ENCODE measurements at places on chromosomes 16 and 17.

GRCh38 chr17:12127177-12127576, 106.5 kb downstream of the MAP2K4 start:
- no peak for DNase-seq

- DNase-seq = peak; percentile 97
Measured at GRCh38 chr16:86566601-86566965, at the start of gene FOXC2. FOXC2 (plus strand) TSS chr16:86566829; CDS start chr16:86567336, 507 bp downstream.

DNA sequence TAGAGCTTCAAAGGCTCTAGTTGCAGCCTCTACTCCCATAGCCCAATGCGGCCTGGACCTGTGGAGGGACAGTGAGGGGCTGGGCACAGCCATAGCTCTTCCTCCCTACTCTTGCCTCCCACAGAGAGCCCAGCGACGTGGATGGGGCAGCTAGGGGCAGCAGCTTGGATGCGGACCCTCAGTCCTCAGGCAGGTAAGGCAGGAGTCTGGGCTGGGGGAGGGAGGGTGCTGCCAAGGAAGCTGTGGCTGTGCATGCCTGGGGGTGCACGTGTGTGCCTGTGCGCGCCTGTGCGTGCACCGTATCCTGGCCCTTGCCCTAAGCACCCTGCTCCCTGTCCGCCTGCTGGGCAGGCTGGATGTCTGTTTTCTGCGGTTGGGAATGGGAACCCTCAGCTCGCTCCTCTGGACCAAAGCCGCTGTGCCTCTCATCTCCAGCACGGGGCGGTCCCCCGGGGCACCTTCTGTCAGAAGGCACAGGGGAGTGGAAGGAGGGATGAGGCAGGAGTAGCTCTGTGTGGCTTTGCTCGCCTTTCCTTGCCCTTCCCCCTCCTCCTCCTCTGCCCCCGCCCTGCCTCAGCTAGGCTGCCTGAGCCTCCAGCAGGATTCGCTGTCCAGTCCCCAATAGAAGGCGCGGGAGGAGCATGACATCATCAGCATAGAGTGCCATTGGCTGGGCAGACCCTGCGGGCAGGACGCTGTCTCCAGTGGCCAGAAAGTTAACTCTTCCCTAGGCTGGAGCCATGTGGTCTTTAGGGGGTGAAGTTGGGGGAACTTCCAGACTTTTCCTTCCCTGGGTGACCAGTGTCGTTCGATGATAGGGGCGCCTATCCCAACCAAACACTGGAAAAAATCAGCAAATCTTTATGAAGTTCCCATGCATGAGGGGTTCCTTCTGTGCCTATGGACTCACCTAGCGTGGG, 797 bp downstream of the PRCD start:
- peak; percentile 94 for DNase-seq

- DNase-seq = no peak
Measured at GRCh38 chr16:1194665-1195392, 30.2 kb downstream of the TPSG1 start.

DNA sequence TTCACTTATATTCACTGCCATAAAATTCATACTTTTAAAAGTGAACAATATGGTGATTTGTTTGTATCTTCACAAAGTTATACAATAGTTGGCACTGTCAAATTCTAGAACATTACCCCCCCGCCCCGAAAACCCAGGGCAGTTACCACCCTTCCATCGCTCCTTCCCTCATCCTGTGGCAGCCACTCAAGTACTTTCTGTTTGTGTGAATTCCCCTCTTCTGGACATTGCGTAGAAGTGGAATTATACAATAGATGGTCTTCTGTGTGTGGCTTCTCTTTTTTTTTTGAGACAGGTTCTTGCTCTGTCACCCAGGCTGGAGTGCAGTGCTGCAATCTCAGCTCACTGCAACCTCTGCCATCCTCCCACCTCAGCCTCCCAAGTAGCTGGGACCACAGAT, 58.6 kb downstream of the SPECC1 start:
- DNase-seq = no peak

DNA sequence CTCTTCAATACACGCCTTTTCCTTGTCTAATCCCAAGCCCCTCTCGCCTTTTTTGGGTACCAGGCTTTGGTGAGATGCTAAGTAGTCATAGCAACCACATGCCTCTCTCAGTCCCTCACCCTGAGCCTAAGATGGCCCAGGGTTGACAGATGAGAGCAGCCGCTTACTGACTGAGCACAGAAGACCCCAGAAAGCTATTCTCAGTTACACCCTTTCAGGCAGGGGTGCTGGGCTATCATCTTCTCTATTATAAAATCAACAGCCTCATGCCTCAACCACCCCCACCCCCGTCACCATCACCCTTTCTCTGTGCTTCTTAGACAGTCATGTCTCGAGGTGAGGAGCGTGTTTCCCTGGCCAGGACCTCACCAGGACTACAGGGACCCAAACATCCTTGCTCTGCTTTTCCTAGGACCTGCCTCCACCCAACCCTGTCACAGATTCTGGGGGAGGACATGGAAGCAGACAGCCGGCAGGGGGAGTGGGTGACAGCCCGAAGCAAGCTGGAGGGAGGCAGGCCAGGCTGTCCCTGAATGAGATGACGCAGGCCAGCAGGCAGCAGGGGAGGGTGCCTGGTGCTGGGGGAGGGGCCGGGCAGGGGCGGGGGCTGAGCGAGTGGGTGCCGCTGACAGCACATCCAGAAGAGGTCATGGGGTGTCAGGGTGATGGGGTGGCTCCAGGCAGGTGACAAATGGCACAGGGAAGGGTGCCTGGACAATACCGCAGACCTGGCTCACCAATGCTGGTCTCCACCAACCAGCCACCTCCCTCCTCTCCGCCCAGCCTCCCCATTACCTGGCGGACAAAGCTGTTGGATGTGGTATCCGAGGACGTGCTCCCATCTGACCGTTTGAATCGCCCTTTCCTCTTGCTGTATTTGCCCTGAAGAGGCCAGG, 3.1 kb downstream of the CACNB1 start:
- peak; percentile 69 for DNase-seq

DNA sequence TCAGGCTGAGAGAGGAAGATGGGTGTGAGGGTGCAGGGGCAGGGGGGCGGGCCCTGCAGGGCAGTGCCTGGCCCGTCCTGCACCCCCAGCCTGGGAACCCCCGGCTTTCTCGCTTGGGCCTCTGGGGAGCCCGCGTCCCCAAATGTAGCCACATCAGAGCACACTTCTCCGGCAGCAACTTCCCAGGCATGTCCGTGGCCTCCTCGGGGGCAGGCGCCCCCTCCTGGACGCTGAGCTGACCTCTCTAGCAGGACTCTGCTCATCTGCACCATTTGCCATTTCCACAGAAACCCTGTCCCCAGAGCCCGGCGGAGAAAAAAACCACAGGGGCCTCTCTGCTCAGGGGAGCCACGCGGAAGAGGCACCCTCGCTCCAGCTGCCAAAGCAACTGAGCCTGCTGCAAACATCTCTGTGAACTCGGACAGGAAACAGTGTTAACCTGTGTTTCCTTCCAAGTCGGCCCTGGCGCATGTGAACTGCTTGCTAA, 63.4 kb downstream of the KLHDC4 start:
- peak; percentile 58 for DNase-seq

DNA sequence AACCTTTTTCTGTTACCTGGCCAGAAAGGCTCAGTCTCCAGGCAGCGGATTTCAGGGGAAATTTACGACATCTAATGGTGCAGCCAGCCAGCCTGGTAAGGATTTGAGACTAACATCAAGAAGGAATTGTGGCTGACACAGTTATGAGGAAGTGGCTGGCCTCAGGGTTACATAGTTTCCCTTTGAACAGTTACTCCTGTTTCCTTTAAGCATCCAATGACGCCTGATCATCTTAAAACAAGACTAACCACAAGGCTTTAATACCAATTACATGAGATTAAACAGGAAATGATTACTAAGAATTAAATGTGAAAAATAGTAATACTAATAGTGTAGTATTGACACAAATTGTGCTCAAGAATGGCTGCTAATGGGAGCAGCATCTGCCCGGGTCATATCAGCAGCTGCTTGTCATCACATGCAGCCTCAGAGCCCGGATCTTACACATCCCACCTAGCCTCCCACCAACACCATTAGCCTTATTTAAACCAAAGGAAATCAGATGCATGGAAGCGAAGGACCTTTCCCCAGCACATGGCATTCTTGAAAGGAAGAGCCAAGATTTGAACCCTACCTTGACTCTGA, 431.8 kb downstream of the PMP22 start:
- DNase-seq = peak; percentile 75

GRCh38 chr17:34254651-34255380, at the start of gene CCL2:
CCL2 (plus strand) TSS chr17:34255285; CDS start chr17:34255350, 65 bp downstream.
- peak; percentile 90 for DNase-seq

GRCh38 chr17:74249590-74250270, 24.3 kb upstream of the DNAI2 start:
- DNase-seq = no peak

DNA sequence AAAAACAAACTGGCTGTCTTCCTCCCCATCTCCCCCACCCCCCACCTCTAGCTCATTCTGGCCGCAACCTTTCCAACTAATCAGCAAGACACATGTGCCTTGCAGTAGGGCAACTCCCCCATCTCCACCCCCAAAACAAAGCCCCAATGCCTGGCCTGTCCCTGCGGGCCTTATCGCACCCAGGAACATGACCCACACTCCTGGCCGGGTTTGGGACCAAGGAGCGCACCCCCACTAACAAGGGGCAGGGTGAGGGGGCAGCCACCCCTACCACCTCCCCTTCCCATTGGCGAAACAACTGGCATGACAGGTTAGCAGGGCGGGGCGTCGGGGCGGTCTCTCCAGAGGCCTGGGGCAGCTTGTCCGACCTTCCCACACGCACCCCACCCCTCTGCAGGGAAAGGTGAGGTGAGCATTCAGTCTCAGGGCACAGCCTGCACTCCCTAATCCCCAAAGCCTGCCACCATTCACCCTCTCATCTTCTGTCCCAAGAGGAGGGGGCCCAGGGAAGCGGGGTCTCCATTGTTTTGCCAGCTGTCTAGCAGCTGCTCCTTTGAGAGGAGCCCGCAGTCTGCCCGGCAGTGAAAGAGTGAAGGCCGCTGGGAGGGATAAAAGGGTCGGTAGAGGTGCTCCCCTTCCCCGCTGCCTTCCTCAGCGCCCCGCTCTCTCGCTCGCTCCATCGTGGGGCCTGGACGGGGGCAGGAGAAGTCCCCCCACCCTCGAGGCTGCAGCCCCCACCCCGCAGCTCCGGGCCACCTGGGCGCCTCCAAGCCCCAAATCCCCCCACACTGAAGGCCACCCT, 765 bp downstream of the MYO18A start:
- DNase-seq = no peak

DNA sequence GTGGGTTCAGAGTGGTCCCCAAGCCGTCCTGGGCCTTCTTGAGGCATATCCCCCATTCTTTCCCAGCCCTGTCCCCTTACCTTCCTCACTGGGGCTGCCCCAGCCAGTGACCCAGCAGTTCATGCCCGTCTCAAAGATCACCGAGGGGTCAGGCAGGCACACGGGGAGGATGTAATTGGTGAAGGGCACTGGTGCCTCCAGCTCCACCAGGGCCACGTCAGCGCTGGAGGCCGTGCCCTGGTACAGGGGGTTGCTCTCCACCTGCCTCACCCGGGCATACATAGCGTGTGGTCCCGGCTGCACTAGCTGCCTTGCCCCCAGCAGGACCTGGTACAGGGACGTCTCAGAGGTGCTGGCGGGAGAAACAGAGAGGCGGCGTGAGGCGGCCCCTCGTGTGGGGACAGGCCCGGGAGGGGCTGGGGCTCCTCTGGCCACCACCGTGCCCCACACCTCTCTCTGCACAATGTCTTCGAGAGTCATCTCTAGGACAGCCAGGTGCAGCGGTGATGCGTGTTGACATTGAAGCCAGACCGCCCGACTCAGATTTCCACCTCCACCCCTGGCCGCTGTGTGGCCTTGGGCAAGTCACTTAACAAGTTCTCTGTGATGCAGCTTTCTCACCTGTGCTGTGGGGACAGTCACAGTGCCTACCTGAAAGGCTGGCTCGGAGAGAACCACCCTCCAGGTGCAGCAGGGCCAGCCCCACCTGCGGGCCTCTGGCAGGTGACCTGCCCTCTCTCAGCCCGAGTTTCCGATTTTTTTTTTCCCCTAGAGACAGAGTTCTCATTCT, 5.8 kb downstream of the PRSS27 start:
- DNase-seq = no peak

GRCh38 chr17:69375229-69375628, 39.3 kb upstream of the MAP2K6 start:
- no peak for DNase-seq

DNA sequence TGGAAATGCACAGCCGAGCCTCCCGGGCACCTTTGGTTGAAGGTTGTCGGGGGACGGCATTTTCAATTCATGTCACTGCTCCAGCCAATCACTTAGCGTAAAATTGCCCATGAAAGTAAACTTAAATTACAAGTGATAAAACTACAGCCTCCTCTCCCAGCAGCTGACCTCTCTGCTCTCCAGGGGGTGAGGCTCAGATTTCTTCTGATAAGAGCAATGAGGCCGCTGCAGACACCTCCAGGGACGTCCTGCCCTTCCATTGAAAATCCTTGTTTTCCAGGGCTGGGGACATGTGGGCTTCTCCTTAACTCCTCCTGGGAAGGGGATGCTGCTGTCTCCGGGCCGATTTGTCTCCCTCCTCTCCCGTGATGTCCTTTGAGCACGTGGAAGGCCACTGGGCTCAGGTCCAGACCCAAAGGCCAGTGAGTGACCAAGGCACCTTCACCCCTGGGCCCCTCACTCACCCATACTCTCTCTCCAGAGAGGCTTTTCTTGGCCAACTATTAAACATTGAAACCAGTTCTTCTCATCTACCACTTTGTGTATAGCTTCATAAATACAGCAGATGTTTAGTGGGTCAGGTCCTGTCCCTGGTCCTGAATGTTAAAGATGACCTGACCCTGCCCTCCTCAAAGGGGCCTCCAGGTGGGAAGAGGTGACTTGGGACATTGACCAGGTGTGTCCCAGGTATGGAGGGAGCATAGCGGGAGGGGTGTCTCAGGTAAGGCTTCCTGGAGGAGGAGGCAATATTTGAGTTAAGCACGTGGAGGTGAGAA, 52.3 kb downstream of the MGAT5B start:
- no peak for DNase-seq

DNA sequence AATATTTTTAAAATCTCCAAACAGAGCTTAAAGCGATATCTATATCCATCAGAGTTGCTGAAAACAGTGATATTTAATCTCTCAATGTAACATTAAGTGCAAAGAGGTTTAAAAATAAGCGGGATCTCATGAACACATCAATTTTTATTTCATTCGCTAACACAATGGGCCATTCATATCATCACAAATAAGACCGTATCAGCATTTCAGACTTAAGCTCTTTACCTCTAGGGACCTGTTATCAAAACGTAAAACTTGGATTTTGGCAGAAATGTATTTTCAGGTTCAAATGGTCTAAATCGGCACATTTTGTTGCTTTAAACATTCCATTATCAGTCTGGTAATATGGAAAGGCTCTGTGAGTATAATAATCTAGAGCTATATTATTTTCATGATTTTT, 77.9 kb downstream of the TOX3 start:
- no peak for DNase-seq

GRCh38 chr16:52460639-52461178, 86.2 kb downstream of the TOX3 start:
- DNase-seq = no peak

GRCh38 chr16:10889855-10890254, 12.9 kb downstream of the CIITA start:
- no peak for DNase-seq

DNA sequence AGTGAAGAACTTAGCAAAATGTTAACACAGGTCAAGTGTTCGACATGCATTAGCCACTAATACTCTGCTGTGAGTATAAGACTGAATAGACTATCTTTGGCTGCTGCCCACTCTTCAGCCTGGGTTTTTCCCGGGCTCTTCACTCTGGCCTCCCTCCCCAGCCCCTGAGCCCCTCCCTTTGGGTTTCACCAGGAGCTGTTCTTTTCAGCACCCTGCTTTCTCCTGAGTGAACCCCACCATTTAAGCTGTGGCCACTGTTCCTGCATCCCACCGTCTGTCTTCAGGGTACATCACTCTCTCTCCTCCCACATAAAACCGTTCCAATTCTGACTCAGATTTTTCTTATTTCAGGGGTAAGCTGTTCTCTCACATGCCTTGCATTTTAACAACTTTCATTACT, 92.0 kb upstream of the ASIC2 start:
- DNase-seq = no peak

- DNase-seq = no peak
Measured at GRCh38 chr17:16492613-16493530, 879 bp upstream of the LRRC75A start.

Measured in fibroblast of lung (primary cell).